ENCODE measurements at places on chromosomes 4 and X.

DNA sequence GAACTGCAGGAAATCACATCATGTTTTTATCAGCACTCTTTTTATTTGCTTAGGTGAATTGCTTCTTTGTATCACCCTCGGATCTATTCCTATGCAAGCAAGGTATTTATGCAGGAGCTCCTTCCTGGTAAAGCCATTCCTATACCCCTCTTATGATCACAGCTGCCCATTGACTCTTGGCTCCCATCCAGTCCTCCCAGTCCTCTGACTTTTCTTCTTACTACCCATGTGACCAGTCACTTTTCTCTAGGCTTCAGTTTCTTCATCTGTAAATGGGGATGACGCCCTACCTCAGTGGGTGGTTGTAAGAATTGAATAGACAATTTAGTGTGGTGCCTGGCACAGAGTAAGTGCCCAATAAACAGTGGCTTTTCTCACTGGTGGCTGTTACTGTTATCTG lies 144.9 kb downstream of the FHIP1A start:
- no peak for DNase-seq

DNA sequence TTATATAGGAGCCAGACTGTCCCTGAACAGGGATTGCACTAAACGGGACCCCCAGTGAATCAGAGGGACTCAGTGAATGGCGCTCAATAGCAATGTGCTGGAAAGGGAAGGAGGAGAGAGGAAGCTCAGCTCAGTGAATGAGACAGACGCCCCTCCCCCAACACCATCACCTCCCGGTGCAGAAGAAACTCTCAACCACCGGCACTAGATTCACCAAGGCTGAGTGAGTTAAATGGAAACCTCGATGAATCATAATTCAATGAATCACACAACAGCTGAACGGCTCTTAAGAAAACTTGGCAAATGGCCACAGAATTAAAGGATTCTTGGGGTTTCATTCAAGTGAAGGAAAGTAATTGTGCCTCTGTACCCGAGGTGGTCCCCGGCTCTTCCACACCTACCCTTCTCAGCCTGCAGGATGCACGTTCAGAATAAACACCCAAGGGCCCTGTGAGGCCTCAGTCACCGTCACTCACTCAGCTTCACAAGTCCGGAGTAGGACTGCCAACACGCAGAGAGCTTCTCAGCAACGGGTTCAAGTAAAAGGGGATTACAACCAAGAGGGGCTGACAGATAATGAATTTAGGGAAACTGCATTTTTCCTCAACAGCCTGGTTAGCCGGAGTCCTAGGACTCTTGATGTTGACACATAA lies 29.3 kb downstream of the CRMP1 start:
- no peak for DNase-seq

- peak; percentile 66 for DNase-seq
Measured at GRCh38 chrX:56228914-56229313, 3.2 kb upstream of the KLF8 start.

DNA sequence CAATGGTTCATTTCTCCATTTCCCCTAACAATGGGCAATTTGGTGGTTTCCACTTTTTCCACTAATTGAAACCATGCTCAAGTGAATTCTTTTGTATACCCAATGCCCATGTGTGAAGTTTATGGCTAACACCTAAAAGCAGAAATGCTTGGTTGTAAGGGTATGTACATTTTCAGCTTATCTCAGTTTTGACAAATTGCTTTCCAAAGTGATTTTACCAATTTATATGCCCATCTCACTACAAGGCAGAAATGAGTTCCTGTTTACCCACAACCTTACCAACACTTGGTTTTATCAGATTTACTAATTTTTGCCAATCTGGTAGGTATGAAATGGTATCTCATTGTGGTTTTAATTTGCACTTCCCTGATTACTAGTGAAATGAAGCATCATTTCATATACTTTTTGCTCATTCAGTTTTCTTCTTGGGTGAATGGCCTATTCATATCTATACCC lies 14.8 kb downstream of the GPR34 start:
- no peak for DNase-seq
